ENCODE measurements at places on chromosomes 2 and 18.

- no peak for DNase-seq
Measured at GRCh38 chr2:2663401-2664036, 332.4 kb upstream of the MYT1L start.

- DNase-seq: no peak
Measured at GRCh38 chr2:112140205-112140802, 2.1 kb downstream of the FBLN7 start.

DNA sequence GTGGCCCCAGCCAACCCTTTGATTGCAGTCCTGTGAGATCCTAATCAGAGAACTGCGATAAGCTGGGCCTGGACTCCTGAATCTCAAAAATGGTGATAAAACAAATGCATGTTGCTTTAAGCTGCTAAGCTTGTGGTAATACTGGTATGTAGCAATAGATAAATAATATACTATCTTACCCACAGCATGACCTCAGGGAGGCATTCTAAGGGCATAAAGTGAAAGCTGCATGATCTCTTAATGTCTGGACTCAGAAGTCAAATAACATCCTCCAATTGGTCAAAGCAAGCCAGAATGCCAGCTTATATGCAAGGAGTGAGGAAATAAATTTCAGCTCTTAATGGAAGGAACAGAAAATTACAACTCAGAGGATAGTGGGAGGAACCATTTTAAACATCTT lies 246.1 kb downstream of the FSIP2 start:
- no peak for DNase-seq

GRCh38 chr2:101609433-101609832 lies 88.1 kb upstream of the MAP4K4 start:
- DNase-seq: no peak

- no peak for DNase-seq
Measured at GRCh38 chr2:1237783-1238182, 175.5 kb upstream of the TPO start.

GRCh38 chr2:237581751-237582746 lies 8.5 kb downstream of the RAB17 start:
- peak; percentile 67 for DNase-seq

DNA sequence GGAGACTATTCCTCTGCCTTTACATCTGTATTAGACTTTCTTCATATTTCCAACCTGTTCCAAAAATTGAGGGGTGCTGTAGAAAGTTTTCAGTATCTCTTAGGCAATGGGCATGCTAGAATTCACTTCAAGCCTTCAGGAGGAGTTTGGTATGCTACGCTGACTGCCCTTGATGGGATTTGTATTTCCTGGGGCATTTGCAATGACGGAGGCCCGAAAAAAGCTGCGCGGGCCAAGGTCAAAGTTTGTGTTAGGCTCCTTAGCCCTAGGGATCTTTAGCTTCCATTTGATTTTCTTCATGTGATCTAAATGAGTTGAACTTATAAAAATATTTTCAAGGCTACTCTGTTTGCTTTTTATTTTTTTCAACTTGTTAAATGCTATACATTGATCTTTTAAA lies 5.1 kb downstream of the CPS1 start:
- DNase-seq: no peak

- DNase-seq: no peak
Measured at GRCh38 chr2:68156419-68156818, 1.3 kb upstream of the PNO1 start.

DNA sequence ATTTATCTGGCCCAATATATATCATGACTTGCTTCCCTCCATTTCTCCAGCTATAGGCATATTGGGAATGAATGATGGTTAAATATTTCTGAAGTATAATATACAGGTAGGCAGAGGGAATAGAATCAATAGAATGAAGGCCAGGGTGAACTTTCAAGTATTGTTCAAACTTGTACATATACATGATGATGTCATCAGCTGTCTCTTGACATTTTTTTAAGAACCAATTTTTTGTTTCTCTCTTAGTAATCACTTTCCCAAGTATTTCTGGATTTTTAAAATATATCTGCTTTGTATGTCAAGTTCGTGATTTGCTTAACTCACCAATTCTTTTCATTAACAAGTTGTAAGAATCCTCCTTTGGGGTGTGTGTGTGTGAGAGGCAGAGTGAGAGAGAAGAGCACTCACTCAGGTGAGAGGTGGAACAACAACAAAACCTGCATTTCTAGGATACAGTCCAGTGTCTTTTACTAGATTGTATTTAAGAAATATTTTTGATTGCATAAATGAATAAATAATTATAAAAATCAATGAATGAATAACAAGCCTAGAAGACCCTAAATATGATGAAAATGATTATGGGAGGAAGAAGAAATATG lies 1239.1 kb downstream of the LRP1B start:
- DNase-seq: no peak

DNA sequence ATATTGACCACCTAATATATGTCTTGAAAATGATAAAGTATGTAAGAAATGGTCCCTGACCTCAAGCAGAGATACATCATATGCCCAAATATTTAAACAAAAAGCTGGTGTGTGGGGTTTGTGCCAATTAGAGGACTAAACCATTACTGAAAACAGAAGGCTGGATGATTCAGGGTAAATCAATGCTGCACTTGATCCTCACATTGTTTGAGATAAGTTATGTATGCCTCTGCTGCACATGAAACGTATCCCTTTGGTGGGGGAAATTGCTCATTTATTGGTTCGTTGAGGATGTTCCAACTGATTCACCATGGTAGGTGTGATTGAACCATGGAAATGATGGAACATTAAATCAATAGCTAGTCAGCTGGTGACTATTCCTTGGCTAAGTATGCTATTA lies 24.7 kb upstream of the DARS1 start:
- no peak for DNase-seq

DNA sequence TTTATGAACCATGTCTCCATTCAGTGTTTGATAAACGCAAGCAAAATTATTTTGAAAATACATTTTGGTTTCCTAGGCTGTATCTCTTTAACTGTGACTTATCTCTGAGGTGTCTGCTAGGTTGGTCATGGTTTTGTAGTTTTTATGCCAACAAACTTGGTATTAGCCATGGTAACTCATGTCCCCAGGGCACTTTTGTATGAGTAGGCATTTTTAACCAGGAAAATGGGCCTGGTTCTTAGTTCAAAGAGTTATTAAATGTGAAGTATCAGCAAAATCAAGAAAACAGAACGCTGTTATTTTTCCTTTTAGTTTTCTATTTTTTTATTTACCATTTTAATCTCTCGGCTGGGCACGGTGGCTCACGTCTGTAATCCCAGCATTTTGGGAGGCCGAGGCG lies 179.3 kb upstream of the LHCGR start:
- no peak for DNase-seq

- DNase-seq: no peak
Measured at GRCh38 chr2:190062053-190062452, 476 bp downstream of the MSTN start.

DNA sequence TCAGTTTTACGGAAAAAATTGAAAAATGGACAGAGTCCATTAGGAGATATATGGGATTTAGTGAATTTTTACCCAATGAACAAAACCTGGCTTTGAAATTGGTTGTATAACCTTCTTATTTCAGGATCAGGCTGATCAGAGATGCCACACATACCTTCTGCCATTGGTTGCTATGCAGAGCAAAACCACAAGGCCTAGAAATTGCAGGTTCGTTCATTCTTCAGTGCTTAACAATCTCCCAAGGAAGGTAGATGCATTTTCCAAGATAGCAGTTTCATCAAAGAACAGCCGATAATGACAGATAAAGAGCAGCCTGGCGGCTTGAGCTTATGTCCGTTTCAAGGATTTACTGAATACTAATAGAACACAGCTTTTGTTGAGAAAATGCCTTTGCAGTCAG lies 868.8 kb downstream of the EPHA4 start:
- no peak for DNase-seq

GRCh38 chr2:95079199-95079683 lies 42.4 kb downstream of the MRPS5 start:
- peak; percentile 41 for DNase-seq

DNA sequence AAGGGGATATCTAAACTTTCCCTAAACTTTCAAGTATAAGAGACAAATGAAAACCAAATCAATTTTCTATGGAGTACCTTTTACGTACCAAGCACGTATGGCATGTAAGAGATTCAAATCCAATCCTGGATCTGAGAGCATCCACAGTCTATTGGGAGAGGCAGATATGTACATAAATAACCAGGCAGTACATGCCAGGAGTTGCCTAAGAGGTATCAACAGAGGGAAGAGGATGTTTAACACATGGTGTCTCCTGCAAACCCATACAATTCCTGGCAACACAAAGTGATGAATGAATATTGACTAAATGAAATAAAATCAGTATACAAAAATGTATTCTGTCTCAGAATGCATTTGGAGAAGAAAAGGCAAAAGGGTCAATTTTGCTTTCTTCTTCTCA lies 116.6 kb downstream of the PIGN start:
- DNase-seq: no peak

DNA sequence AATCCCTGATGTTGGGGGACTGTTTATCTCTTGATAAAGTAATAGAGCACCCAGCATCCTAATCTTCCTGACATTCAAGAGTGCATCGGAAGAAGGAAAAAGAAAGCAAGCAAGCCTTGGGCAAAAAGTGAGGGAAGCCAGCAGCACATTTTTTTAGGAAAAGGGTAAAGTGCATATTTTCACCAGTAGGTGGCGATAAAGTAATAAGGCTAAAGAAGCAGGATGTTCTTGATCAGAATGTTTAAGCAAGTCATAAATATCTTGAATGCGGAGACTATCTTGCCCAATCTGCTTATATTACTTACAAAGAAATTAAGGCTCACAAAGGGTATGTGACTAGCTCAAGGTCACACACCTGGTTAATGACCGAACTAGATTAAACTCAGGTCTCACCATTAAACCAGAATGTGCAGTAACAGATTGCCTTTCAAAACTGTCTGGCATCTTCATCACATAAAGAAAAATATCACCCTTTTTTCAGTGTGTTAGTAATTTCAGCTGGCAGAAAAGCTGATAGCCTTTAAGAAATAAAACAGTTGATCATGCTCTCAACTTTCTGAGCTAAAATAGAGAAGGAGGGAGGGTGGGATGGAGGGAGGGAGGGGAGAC lies 83.8 kb downstream of the VIT start:
- no peak for DNase-seq

DNA sequence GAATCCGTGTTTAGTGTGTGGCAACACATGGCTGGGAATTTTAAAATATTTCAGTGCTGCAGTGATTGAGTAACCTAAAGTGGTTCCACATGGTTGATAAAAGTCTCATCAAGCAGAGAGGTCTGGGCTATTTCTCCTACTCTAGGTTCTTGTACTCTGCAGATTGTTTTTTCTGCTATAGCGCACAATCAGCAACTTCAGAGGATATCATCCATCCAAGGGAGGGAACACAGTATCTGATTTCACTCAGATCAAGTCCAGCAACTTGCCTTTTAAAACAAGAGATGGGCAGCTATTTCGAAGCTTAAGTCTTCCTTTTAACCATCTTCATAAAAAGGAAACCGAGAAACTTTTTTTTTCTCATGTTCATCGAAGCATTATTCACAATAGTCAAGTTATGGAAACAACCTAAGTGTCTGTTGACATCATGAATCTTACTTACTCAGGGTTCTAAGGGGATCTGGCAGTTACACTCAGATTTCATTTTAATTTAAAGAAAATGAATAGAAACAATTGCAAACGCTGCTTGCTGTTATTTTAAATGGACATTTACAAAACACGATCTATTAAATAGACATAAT lies 172.7 kb upstream of the TRIB2 start:
- DNase-seq: no peak

Measured in activated naive CD4-positive, alpha-beta T cell treated with anti-CD3 and anti-CD28 coated beads, Interleukin-2, amount 10 ng/mL, durations not matched to agents 7 days and 5 days (primary cell).